Pulmonary artery endothelial cell (primary cell): ENCODE measurements at places on chromosomes 12 and 14.
A peak's percentile ranks its signal among the peaks of the same experiment; 100 is the strongest.

- DNase-seq, result no peak
These were observed 471.2 kb downstream of the ATP23 start for GRCh38 chr12:58412461-58413060.

DNA sequence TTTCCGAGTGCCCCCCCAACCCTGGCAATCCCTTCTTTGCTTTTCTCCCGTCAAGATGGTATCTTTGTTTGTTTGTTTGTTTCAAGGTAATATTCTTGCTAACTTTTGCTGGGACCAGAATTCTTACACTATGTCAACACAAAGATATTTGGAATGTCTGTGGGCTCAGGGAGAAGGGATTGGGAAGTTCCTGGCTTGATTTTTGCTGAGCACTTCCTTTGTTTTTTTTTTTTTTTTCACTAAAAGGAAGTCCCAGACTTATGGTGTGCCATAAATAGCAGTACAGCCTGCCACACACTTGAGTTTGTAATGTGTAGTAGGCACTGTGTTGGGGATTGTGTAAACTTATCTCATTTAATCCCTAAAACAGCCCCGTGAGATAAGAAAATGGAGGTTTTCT, 11.2 kb upstream of the RNU6-7 start:
- no peak for DNase-seq

DNA sequence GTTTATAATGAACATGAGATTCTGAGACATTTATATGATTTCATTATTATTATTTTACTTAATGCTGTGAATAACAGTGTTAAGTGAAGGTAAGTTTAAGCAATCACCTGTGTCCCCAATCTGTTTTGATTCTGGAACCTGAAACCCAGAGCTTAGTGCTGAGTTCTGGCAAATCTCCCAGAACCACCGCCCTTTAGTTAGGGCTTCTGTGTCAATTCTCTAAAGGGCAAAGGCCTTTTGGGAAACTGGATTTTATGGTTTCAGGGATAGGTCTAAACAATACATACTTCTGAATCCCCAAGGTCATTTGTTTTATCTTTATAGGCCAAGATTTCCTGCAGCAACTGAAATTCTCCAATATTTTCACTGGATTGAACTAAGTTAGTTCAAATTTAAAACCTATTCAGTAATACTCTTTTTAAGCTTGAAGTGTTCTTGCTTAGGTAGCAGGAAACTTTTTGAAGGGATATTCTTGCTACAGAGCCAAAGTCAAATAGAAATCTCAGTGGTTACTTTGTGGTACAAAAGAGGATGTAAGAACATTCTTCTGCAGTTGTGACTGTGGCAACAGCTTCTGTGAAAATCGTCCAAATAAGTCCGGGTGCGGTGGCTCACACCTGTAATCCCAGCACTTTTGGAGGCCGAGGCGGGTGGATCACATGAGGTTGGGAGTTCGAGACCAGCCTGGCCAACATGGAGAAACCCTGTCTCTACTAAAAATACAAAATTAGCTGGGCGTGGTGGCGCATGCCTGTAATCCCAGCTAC, 10.0 kb upstream of the PKP2 start:
- no peak for DNase-seq

DNA sequence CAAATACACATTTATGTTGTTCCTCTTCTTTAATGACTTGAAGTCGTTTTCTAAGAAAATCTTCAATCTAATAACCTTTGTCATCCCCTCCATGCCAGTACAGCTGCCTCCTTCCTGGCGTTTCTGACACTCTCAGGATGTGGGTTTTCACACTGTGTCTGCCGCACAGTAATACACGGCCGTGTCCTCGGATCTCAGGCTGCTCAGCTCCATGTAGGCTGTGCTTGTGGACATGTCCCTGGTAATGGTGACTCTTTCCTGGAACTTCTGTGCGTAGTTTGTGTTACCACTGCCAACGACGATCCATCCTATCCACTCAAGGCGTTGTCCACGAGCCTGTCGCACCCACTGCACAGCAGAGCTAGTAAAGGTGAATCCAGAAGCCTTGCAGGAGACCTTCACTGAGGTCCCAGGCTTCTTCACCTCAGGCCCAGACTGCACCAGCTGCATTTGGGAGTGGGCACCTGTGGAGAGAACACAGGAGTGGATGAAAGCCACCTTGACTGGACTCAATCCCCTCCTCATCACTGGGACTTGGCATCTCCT, 1095.9 kb downstream of the TMEM121 start:
- DNase-seq, result no peak

DNA sequence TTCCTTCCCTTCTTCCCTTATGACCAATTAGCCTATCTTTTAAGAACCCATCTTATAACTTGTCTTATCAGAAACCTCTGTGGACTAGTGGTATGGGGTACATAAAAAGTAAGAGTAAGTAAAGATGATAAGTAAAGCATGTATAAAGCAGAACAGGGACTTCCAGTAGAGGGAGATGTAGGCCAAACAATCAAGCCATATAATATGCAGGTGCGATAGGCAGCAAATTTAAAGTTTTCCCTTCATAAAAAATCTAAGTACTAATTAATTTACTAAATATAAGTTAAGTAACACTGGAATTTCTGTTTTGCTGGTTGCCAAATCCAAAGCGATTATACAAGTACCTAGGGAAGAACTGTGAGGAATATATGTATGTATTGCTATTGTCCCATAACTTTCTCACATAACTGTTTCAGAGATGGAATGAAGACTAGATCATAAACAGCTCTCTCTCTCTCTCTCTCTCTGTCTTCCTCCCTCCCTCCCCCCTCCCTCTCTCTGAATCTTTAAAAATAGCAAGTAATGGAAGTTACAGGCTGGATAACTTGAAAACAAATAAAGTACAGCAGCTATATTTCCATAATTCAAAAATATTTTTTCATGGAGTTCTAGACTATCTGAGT, 25.7 kb downstream of the METTL25 start:
- peak; percentile 22 for DNase-seq

DNA sequence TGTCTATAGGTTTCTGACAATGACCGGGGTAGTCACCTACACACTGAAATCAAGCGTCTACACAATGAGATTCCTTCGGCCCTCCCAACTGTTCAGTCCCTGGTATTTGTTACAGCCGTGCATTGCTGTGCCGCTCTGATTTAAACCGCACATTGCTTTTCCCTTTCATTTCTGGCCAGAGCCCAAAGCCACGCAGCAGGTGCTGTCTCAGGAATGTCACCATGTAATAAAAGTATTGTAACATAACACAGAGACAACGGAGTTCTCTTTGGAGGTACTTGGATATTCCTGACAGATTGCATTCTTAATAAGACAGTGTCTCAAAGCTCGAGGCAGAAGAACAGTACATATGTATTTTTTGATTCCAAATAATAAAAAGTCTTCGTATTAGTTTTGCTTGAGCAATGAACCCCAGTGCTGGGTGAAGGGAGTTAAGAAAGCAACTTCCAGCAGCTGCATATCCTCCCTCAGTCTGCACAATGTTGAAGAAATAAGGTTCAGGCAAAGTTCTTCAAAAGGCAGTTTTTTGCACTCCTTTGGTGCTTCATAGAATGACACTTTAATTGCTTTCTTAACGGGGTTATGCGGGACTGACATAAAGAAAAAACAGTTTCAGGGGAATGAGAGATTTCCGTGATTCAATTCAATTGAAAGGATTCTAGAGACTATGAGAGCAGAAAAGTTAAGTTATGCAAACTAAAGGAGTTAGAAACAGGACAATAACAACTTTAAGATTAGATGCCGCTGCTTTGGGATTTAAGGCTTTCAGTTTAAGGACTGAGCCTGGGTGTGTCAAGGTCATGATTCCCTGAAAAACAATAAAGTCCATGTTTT, 288.7 kb upstream of the FLRT2 start:
- no peak for DNase-seq

DNA sequence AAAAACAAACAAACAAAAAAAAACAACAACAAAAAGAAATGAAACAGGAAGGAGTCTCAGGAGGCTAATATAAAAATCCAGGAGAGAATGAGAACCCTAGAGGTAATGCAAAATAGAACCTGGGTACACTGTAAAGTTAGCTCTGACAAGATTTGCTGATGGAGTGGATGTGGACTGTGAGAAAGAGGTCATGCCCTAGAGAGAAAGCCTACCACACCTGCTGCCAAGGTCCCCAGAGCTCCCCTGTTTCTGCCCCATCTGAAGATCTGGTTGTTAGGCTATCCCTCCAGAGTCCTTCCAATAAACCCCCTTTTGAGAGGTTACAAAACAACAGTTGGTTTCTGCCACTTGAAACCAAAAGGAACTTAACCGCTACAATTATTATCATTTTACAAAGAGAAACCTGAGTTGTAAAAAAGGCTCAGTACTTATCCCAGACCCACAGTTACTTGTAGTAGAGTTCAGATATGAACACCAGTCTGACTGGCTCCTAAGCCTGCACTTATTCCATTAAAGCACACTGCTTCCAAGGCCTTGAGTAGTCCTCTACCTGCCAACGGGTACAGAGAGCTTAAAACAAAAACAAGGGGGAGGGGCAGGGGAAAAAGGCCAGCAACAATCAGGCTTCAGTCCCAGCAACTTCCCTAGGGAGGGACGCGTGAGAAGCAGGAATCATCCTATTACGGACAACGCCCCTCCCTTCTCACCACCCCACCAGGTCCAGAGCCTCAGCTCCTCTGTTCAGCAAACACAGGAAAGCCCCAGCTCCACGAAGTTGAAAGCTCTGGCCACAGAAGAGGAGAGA, 27.7 kb downstream of the PPP1R13B start:
- DNase-seq, result no peak

- DNase-seq, result no peak
These were observed 388.3 kb upstream of the GARIN6 start for GRCh38 chr12:99259040-99259934.

- DNase-seq, result no peak
These were observed 2.5 kb downstream of the USP44 start for GRCh38 chr12:95548539-95549391.

- no peak for DNase-seq
These were observed 200.3 kb downstream of the CNTN1 start for GRCh38 chr12:40892528-40892927.

- DNase-seq, result no peak
These were observed 234.4 kb upstream of the CLEC14A start for GRCh38 chr14:38490273-38490672.

DNA sequence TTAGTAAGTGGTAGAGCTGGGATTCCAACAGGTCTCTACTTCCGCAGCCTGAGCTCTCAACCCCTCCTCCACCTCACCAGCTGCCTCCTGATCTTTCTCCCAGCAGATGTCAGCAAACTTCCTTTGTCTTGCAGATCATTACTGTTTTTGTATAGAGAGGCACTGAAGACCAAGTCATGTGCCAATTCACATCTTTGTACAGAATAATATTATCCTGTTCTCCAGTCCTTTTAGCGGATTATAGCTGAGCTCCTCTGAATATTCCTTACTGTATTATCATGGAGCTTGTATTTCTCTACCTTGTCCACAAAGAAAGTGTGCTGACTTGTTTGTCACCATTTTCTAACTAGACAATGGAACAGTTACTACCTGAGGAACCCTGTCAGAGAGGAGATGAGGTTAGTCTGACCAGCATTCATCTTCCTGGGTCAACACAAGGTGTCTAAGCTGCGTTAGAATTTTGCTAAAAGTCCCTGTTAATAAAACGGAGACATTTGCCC, 142.3 kb upstream of the ARHGAP5 start:
- DNase-seq, result no peak

DNA sequence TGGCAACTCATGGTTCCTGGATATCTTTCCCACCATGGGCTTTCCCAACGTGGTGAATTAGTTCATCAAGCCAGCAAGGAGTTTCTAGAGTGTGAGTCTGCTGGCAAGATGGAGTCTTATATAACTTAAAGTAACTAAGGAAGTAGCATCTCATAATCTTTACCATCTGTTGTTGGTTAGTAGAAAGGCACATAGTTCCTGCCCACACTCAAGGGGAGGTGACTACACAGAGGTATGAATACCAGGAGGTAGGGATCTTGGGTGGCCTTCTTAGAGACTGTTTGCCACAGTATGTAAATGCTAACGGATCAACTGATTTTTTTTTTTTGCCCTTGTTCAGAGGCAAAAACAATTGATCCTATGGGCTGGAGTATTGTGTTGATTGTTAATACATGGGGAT, 446.9 kb downstream of the ATP23 start:
- DNase-seq, result no peak

- no peak for DNase-seq
These were observed 45.3 kb upstream of the STAC3 start for GRCh38 chr12:57296291-57296690.

DNA sequence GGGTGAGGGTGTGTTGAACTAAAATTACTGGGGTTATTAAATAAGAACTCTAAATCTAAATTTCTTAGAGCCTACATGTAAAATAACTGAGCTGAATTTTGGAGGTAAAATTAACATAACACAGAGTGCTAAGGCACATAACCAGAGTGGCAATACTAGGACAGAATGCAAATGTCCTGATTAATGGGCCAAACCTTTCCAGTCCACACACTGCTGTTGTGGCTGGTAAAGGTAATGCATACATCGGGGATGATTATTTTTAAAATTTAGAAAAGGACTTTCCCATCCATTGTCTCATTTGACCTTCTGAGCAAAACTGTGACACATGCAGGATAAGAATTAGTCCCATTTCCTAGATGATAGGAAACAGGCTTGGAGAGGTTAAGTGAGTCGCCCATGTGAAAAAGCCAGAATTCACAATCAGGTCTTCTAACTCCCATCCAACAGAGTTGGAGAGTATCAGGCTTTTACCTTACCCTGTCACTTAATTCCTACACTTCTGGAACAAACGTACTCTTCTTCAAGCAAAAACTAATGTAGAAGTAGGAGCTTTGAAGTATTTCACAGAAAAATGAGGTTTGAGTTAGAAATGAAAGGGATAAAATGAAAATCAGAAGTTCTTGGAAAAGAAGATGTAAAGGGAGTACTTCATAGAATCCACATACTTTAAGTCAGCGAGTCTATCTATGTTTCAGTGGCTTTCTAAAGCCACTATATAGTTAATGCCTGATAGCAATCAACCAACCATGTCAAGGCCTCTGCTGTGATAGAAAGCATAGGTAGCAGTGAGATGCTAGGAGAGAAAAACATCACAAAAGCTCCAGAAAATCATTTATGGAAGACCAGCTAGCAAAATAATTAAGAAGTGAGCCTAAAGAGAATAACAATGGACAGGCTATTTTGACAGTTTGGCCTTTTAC, 334.9 kb upstream of the DIO2 start:
- DNase-seq, result peak; percentile 4

DNA sequence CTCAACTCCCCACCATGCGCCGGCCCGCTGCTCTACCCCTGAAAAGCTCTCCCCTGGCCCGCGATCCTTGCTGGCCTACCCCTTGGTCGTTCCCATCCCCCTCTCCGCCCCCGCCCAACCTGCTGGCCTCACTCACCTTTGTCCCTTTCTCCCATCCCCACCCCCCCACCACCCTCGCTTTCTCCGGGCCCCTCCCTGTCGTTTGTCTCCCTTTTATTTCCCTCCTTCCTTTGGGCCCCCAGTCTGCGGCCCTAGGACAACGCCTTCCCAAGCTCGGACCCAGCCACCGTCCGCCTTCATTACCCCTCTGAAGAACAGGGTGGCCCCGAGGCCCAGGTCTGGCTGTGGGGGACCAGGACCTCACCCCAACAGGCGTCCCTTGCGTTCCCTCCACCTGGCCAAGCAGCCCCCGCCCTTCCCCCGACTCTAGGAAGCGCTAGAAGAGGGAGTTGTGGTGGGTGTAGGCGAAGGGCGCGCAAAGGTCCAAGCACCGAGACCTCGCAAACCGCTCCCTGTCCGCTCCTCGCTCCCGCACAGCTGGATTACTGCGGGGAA, 6.9 kb upstream of the SLC7A7 start:
- no peak for DNase-seq
